Fibroblast of mammary gland (primary cell): ENCODE measurements at places on chromosomes 11 and 22.

GRCh38 chr22:33303099-33303498 lies 244.9 kb upstream of the SYN3 start:
- no peak for DNase-seq

DNA sequence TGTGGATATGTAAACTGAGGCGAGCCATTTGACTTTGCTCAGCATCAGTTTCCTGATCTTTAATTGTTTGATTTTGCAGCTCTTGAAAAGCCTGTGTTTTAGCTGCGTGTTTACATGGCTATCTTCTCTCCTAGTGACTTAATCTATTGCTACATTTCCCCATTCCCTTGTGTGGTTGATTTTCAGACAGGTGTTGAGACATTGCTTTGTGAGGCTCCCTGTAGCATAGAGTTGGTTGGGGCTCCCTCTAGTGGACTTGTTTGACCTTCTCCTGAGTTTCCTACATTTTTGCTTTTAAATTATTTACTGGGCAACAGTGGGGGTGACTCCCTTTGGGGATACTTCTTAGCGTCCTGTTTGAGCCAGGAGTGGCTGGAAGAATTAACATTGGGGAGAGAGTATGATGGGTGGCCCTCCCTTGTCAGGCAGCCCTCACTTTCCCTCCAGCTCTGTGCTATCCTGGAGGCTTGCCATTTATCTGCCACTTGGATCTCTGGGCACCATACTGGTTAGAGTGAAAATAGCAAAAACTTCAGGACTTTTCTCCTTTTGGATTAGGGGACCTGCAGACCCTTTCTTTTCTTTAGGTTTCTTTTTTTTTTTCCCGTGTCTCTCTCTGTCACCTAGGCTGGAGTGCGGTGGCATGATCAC lies 9.2 kb upstream of the CBL start:
- peak; percentile 87 for DNase-seq

DNA sequence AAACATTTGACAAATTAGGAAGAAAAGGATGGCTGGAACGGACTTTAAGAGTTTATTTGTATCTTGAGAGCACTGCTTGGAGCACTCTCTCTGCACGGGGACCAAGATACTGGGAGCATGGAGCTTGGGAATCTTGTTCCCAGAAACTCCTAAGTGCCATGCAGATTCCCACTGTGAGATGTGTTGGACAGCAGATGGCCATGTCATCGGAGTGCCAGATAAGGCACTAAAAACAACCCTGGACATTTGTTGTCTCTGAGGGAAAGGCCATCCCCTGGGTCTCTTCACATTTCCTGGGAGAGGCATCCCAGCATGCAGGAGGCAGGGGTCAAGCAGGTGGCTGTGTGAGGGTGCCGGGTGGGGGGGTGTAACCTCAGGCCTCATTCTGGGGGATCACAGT lies 2.9 kb downstream of the KIRREL3 start:
- DNase-seq: no peak

DNA sequence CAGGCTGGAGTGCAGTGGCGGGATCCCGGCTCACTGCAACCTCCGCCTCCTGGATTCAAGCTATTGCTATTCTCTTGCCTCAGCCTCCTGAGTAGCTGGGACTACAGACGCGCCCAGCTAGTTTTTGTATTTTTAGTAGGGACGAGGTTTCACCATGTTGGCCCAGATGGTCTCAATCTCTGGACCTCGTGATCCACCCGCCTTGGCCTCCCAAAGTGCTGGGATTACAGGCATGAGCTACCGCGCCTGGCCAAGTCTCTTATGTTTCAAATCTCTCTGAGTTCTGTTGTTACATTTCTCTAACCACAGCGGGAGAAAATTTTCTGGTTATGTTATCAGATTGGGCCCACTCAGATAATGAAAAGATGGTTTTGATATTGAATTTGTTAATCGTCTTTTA lies 10.1 kb downstream of the CEP57 start:
- no peak for DNase-seq

DNA sequence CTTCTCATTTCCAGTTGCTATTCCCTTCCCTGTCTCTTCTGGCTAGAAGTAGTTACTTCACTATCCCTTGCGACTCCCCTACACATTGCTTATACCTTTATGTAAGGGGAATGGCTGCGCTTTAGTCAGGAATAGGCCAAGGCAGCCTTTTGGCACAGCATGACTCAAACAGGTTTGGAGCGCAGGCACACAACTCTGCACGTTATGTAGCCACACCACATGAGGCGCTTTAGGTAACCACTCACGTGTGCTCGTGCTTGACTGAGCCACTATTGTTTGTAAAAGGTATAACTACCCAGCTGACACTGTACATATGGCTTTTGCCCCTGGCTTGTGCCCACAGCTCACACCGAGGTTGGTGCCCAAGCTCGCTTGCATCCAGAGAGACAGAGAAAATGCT lies 46.7 kb upstream of the LIPT2 start:
- no peak for DNase-seq

DNA sequence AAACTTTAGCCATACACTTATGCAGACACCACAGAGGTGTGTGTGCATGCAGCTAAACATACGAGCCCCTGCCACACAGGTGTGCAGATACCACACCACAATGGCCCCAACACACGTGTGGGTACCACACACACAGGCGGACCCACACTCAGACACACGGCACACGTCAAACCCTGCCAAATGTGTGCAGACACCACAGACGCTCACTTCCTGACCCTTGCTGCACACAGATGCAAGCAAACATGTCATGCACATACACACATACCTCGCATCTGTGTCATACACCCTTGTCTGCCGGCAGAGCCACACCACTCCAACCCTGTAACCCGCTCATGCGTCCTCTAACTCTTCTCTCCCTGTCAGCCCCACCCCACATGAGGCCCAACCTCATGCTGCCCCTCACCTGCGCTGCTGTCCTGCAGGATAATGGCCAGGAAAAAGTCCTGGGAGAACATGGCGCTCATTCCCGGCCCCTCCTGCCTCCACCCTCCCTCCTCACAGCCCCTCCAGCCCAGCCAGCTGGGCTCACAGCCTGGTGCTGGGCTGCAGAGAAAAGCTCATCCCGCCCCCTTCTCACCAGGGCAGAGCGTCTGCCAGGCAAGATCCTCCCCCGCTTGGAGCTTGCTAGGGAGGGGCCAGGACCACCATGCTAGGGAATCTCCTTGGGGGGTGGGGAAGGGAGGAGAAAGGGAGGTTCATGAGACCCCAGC lies 14.2 kb downstream of the SMPD1 start:
- DNase-seq: peak; percentile 25

DNA sequence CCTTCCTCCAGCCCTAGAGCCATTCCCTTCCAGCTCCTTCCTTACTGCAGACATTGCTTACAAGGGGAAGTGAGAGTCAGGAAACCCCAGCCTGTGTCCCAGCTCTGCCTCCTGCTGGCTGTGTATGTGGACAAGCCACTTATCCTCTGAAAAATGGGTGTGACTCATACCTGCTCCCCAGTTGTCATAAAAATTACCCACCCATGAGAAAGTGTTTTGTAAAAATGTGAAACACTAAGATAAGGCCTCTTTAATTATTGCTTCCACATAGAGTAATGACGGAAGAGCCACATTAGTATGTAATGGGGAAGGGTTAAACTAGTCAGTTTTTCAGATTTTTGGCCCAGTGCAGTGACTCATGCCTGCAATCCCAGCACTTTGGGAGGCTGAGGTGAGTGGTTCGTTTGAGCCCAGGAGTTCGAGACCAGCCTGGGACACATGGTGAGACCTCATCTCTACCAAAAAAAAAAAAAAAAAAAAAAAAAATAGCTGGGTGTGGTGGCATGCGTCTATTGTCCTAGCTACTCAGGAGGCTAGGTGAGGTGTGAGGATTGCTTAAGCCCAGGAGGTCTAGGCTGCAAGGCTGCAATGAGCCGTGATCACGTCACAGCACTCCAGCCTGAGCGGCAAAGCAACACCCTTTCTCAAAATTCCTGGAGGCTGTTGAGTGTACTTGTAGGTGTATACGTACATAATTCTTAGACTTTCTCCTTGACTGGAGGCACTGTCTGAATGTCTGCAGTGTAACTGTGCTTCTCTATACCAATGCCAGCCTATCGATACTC lies 84.9 kb downstream of the CTTN start:
- DNase-seq: peak; percentile 74

- DNase-seq: no peak
Observed at GRCh38 chr22:27142286-27142685, 484.9 kb downstream of the MIAT start.

GRCh38 chr11:36620246-36620645 lies 22.2 kb upstream of the RAG2 start:
- no peak for DNase-seq

- DNase-seq: peak; percentile 57
Observed at GRCh38 chr22:46057246-46058090, 80.5 kb upstream of the WNT7B start.

- DNase-seq: peak; percentile 59
Observed at GRCh38 chr11:72227316-72228228, 3.0 kb downstream of the INPPL1 start.

DNA sequence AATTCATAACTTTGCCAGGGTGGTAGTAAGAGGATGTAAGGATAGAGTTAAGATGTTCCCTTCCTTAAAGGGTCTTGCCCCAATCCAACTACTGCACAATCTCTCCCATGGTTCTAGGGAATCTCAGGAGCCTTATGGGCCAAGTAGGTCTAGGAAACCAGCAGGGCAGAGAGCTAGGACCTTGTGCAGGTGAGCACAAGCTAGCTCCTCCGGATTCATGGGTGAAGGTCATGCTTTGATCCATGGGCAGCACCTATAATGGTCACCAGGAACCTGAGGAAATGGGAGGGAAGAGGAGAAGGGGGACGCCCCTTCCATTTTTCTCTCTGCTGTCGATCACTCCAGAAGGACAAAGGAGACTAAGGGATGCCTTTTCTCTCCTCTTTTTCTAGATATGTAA lies 16.8 kb downstream of the KCNJ11 start:
- peak; percentile 62 for DNase-seq

DNA sequence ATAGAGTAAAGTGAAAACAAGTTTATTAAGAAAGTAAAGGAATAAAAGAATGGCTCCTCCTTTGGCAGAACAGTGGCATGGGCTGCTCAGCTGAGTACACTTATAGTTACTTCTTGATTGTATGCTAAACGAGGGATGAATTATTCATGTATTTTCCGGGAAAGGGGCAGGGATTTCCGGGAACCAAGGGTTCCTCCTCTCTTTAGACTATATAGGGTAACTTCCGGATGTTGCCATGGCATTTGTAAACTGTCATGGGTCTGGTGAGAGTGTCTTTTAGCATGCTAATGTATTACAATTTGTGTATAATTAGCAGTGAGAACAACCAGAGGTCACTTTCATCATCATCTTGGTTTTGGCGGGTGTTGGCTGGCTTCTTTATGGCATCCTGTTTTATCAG lies 23.5 kb upstream of the SPTY2D1 start:
- DNase-seq: no peak

DNA sequence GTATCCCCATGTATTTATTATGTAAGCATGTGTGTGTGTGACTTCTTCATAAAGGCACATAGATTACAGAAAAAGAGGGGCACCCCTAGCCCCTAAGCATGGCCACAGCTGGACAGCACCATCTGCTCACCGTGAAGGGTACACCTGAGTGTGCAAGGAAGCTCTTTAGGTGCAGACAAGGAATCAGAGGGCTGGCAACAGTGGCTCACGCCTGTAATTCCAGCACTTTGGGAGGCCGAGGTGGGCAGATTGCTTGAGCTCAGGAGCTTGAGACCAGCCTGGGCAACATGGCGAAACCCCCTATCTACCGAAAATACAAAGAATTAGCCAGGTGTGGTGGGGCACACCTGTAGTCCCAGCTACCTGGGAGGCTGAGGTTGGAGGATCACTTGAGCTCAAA lies 56.3 kb downstream of the DGCR2 start:
- no peak for DNase-seq

DNA sequence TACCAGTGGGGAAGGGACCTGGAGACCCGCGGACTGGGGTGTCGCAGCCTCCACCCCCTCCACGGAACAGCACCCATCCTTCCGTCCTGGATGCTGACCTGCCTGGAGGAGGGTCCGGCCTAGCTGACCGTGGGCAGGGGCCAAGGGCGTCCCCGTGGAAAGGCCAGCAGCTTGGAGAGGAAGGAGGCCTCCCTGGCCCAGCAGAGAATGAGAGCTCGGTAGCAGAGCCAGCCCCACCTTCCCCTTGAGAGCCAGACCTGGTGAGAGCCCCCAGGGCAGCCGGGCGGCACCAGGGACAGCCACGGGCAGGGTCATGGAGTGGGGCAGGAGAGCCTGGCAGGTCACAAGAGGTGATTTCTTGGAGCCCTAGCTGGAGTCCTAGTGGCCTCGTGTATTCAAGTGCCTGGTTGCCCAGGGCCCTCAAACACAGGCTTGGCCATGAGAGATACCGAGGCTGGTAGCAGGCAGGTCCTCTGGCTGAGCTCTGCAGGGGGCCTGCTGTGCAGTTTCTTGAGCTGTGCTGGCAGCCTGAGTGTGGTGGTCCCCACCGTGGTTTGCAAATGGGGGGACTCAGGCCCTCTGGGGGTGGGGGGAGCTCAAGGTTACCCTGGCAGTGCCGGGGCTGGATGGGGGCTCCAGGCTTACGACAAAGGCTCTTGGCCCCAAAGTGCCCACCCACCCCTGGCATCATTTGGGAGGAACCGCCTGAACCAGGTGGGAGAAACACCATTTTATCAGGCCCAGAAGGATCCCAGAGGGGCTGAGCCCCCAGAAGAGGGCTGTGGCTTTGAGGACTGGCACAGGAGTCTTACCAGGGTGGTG lies 7.6 kb downstream of the TSPAN32 start:
- no peak for DNase-seq

DNA sequence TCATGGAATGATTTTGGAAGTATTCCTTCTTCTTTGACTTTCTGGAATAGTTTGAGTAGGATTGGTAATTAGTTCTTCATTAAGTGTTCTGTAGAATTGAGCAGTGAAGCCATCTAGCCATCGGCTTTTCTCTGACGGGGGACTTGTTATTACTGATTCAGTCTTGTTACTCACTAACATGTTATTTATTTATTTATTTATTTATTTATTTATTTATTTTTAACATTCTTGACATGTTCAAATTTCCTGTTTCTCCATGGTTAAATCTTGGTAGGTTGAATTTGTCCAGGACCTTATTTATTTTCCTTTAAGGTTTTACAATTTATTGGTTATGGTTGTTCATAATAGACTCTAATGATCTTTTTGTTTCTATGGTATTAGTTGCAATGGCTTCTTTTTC lies 15.2 kb upstream of the OR10Q1 start:
- no peak for DNase-seq

- DNase-seq: peak; percentile 59
Observed at GRCh38 chr11:110712659-110713448, 617 bp upstream of the ARHGAP20 start.

DNA sequence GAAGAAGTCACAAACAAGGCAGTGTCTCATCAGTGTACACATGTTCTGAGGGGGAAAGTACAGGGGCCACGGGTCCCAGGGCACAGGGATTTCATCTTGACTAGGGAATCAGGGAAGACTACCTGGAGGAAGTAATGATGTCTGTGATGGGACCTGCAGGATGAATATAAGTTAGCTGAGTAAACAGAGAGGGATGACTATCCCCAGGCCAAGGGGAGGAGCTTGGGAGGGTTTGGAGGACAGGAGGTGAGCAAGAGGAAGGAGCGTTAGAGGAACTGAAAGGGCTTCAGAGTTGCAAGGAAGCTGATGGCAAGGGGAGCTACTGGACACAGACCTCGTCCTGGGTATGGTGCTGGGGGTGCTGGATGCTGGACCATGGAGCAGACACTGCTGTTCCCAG lies 56.4 kb downstream of the TRAF6 start:
- peak; percentile 34 for DNase-seq

- DNase-seq: no peak
Observed at GRCh38 chr22:42895087-42895486, 38.0 kb upstream of the ARFGAP3 start.

GRCh38 chr22:22810471-22810870 lies 77.1 kb upstream of the IGLL5 start:
- no peak for DNase-seq

GRCh38 chr11:34866375-34866774 lies 49.8 kb downstream of the APIP start:
- DNase-seq: peak; percentile 72

GRCh38 chr22:49673048-49673447 lies 154.6 kb downstream of the BRD1 start:
- no peak for DNase-seq
